ENCODE measurements at places on chromosomes 6 and 20. TPM values are rescaled to one million over a fixed set of nuclear protein-coding genes. Genes with fewer than 3 reads are reported as not detected.

CCN5 gene
- 102 TPM for polyA plus RNA-seq

PSORS1C2 gene
- not detected for polyA plus RNA-seq

BPIFB2 gene
- polyA plus RNA-seq, result not detected

ADGRF5 gene
- 23.9 TPM for polyA plus RNA-seq

RNF144B gene
- polyA plus RNA-seq, result 7.1 TPM

GRIK2 gene
- polyA plus RNA-seq, result 7.6 TPM

KIF6 gene
- 0.43 TPM for polyA plus RNA-seq

SYCP2L gene
- polyA plus RNA-seq, result 0.48 TPM

MAS1 gene
- 0.02 TPM for polyA plus RNA-seq

DEF6 gene
- 1.3 TPM for polyA plus RNA-seq

C6orf15 gene
- not detected for polyA plus RNA-seq

SIM1 gene
- not detected for polyA plus RNA-seq

TFAP2D gene
- polyA plus RNA-seq, result not detected

BEND6 gene
- polyA plus RNA-seq, result 0.70 TPM

TRPC4AP gene
- polyA plus RNA-seq, result 29.1 TPM

JAG1 gene
- polyA plus RNA-seq, result 12.2 TPM

ZSWIM3 gene
- polyA plus RNA-seq, result 2.1 TPM

CABLES2 gene
- polyA plus RNA-seq, result 10.9 TPM
